ENCODE measurements at places on chromosomes 12 and 14.
A peak's percentile ranks its signal among the peaks of the same experiment; 100 is the strongest.

- DNase-seq, result no peak
These were observed 67.7 kb upstream of the PTHLH start for GRCh38 chr12:28040246-28040645.

DNA sequence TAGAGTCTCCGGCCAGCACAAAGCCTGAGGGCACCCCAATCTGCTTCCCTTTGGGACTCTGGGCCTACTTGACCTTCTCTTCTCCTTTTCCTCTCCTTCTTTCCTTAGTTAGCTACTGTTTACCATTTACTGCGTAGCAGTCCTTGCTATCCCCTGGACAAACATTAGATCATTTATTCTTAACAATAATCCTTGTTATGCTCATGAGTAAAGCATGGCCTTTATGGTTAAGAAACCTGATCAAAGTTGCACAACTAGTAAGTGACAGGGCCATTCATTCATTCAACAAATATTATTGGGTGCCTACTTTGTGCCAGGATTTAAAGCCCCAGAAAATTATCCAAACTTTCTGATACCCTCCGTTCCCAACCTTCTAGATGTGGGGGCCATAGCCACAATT lies 3.2 kb upstream of the HDAC7 start:
- DNase-seq, result no peak

GRCh38 chr14:50816395-50817047 lies 14.4 kb downstream of the NIN start:
- no peak for DNase-seq

GRCh38 chr12:40209886-40210285 lies 14.9 kb upstream of the LRRK2 start:
- DNase-seq, result no peak

DNA sequence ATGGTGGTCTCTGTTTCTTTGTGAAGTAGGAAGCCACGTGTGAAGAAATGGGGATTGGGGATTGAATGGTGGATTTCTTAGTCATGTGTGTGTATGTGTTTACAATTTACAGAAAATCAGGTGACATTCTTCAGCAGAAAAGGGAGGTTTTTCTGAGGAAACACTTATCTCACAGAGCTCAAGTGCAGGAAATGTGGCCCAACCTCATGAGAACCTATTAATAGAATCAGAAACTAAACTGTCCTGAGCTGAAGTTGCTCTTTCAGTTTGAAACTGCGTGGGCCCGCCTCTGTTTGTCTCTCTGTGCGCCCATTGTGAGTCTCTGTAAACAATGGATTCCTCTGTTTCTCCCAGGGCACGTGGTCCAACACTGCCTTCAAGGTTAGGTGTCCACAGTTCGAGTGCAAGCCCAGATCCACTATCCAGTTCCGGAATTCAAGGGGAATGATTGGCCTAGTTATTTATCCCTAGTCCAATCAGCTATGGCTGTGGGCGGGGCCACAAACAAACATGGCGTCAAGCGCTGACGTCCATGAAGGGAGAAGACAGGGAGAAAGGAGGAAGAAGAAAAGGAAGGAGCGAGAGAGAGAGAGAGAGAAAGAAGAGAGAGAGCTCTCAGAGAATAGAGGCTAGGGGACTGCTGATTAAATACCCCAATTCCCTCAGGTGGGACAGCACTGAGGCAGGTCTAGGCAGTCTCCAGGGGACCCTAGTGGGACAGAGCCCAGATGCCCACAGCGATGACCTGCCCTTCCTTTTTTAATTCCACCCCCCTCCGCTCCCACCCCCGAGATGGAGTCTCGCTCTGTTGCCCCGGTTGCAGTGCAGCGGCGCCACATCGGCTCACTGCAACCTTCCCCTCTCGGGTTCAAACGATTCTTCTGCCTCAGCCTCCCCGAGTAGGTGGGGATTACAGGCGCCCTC lies 31.4 kb upstream of the C12orf76 start:
- peak; percentile 50 for DNase-seq

GRCh38 chr14:54261283-54261682 lies 135.5 kb upstream of the CDKN3 start:
- DNase-seq, result no peak

DNA sequence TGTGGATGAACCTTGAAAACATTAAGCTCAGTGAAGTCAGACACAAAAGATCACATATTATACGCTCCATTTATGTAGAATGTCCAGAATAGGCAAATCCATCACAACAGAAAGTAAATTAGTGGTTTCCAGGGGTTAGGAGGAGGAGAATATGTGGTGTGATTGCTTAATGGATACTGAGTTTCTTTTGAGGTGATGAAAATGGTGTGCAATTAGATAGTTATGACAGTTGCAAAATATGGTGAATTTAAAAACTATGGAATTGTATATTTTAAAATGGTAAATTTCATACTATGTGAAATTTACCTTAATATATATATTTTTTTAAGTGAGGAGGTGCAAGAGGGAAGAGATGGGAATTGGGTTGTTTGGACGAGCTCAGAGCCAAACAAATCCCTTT lies 46.3 kb upstream of the KICS2 start:
- DNase-seq, result no peak
